GM10248 (cell line): ENCODE measurements at places on chromosomes 11 and 22.
A peak's percentile ranks its signal among the peaks of the same experiment; 100 is the strongest.

- peak; percentile 53 for DNase-seq
Measured at GRCh38 chr22:45164270-45165088, 754 bp downstream of the NUP50 start.

DNA sequence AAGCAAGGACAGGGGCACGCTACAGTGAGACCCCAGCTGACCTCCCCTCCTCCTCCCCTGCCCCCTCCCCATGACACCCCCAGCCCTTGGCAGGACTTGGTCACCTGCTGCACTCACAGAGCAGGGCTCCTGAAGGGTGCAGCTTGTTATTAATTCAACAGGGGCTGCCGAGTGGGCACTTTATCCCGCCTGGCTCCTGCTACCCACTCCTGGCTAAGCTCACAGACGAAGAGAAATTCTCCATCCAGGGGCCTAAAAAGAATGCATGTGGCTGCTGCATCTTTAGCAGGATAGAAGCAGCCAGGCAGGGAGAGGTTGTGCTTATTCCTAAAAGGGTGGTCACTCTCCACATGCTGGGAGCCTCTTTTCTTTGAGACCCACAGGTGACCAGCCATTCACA lies 40.3 kb downstream of the GALNT18 start:
- no peak for DNase-seq

DNA sequence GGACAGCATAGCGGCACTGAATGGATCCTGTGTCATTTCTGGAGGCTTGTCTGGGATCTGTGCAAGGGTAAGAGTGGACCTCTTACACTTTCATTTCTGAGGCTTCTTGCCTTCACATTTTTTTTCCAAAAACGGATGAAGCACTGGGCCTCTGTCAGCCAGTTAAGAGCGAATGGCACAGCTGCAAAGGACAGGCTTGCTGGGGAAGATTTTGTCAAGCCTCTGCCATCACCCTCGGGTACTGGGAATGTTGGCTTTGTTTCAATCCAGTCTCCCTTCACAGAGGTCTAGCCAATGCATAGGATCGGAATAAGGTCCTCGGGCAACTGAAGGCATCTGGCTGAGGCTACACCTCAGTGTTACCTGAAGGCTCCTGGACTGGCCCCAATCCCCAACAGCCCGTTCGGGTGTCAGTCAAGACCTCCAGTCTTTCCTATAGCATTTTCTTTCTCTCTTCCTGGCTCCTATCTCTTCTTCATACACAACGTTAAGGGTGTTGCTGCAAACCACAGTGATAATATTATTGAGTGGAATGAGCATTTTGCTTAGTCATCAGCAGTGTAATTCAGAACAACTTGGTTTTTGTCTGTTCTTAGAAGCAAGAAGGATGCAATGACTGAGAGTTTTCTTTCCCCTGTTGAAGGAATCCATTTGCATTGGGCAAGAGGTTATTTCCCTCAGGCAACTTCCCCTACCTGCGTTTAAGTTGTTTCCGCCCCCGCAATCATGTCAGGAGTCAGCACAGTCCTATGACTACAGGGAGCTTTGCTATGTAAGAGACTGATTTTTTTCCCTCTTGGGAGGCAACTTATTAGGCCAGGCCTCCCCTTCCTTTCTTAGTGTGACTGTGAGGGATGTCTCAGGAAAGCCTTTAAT lies 22.8 kb downstream of the NPAT start:
- peak; percentile 82 for DNase-seq

DNA sequence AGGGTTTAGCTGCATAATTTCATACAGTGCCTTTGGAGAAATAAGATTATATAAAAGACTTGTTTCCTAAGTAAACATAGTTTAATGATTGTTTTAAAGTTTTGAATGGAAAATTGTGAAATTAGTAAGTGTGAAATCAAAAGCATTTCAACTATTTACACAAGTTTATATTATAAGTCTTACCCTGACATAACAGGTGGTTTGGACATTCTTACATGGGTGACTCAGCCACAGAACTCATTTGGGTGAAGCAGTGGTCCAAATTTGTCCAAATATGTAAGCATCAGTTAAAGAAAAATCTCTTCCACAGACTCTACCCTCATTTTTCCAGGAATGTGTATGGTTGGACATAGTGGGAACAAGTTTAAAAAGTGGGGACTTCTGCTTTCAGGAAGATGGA lies 68.0 kb downstream of the USP47 start:
- no peak for DNase-seq

- no peak for DNase-seq
Measured at GRCh38 chr11:20457001-20457799, 69.7 kb downstream of the PRMT3 start.

DNA sequence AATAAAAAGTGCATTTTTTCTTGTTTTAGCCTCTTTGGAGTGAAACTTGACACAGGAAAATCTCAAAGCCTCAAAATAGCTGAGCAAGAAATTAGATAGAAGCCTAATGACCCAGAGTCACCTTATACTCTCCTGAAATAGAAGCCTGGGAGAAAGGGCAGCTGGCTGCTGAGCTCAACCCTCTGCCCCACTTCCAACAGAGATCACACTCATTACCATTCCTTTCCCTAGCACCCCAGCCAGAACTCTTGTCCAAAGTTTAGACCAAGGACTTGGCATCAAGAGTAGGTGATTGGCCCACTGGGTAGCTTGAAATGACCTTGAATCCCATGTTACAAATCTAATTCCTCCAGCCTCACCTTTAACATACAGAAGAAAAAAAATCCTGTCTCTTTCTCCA lies 62.7 kb upstream of the AMOTL1 start:
- DNase-seq: no peak

- no peak for DNase-seq
Measured at GRCh38 chr22:32584650-32585049, 110.0 kb downstream of the FBXO7 start.

DNA sequence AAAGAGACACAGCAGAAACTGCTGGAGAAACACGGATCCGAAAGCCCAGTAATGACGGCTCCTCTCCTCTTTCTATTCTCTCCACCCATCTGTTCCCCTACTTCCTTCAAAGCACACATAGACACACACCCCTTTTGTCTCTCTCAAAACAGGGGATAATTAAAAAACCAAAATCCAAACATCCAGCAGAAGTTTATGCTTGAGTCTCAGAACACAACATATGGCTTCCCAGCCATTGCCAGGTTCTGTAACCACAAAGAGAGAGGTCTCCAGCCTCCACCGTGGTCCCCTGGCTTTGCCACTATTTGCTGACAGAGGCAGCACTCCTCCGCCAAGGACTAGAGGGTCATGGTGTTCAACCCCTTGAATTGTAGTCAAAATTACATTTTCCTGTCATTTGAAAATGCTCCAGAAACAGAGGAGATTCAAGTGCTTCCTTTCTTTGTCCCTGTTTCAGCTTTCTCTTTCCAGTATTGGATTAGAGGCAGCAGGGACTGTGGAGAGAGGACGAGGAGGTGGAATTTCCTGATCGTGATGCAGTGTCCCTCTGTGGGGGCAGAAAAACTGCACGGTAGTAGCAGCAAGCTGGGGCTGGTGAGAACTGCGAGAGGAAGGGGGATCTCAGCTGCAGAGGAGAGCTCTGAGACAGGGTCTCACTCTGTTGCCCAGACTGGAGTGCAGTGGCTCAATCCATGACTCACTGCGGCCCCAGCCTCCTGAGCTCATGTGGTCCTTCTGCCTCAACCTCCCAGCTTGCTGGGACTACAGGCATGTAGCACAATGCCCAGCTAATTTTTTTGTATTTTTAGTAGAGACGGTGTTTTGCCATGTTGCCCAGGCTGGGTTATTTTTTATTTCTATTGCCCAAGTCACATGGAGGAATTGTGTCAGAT lies 60.3 kb downstream of the UBASH3B start:
- DNase-seq: no peak

DNA sequence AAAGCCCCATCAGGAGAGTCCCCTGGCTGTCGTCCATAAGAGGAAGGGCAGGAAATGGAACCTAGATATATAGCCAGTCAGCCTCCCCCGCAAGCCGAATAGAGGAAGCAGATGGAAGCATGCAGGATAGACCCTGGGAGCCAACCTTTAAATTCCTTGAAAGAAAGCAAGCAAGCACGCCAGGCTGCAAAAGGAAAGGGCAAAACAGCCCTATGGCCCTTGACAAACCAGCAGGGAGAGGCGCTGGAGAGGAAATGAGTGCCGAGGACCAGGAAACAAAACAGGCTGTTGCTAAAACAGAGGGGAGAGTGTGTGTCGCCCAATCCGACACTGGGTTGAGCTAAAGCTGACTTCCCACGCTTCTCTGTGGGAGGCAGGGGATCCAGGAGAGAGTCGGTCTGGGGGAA lies 203.5 kb upstream of the MTNR1B start:
- DNase-seq: no peak

GRCh38 chr11:118648291-118648690 lies 31.2 kb downstream of the TREH start:
- DNase-seq: no peak

DNA sequence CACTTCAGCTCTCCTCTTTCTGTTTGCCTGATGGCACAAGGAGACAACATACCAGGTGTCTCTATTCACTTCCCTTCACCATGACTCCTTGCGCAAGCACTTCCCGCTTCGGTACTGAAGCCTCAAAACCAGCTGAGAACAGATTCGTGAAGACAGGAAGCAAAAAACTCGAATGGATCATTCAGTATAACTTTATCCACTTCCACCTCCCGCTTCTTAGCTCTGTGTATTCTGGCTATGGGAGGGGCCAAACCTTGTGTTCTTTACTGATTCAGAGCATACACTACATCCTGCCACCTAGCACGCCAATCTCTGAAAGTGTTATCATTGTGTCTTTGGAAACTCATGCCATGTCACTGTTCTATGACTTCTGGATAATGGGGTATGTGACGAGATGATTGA lies 62.2 kb upstream of the ADA2 start:
- DNase-seq: no peak

- no peak for DNase-seq
Measured at GRCh38 chr11:14340721-14341120, 18.3 kb downstream of the RRAS2 start.

GRCh38 chr22:21622919-21623647 lies 6.7 kb downstream of the YDJC start:
- DNase-seq: no peak

DNA sequence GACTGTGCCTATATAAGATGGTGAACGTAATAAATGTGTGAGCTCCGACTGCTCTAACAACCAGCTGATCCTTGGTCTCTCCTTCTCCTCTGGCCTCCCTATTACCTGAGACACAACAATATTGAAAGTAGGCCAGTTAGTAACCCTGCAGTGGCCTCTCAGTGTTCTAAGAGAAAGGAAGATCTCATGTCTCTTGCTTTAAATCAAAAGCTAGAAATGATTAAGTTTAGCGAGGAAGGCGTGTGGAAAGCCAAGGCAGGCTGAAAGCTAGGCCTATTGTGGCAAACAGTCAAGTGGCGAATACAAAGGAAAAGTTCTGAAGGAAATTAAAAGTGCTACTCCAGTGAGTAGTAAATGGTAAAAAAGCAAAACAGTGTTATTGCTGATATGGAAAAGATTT lies 39.5 kb downstream of the HIPK3 start:
- no peak for DNase-seq

- DNase-seq: no peak
Measured at GRCh38 chr22:44449061-44449682, 48.9 kb downstream of the RTL6 start.

- DNase-seq: no peak
Measured at GRCh38 chr11:64253481-64253880, 2.2 kb downstream of the PLCB3 start.

DNA sequence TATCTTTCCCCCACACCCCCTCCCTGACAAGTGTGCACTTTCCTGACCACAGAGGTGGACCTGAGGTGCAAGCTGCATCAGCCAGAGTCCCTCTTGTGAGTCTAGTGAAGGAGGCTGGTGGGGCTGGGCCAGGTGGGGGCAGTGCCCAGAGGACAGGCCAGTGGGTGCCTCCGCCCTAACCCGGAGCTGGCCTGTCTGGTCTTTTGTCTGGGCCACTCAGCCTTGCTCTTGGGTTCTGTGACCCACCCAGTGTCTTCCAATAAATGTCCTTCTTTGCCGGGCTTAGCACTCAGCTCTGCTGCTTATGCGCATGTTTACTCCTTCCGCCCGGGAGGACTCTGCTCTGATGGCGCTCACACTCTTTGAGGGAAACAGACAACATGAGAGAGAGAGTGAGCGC lies 526.2 kb downstream of the TBC1D22A start:
- no peak for DNase-seq

DNA sequence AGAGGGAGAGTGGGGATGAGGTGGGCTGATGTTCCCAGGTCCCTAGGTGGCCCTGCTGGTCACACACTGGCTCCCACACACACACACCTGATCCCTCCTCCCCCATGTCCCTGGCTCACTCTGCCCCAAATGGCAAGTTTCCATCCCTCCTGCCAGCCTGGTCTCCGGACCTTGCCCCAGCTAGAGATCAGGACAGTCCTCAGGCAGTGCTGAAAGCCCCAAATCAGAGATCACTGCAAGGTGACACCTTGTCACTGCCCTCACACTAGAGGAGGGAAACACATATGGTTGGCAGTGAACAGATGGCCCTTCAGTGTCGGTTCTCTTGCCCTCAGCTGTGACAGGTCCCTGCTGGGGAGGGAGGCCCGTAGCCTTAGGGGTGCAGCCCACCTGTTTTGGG lies 7.6 kb downstream of the TMPRSS5 start:
- no peak for DNase-seq

DNA sequence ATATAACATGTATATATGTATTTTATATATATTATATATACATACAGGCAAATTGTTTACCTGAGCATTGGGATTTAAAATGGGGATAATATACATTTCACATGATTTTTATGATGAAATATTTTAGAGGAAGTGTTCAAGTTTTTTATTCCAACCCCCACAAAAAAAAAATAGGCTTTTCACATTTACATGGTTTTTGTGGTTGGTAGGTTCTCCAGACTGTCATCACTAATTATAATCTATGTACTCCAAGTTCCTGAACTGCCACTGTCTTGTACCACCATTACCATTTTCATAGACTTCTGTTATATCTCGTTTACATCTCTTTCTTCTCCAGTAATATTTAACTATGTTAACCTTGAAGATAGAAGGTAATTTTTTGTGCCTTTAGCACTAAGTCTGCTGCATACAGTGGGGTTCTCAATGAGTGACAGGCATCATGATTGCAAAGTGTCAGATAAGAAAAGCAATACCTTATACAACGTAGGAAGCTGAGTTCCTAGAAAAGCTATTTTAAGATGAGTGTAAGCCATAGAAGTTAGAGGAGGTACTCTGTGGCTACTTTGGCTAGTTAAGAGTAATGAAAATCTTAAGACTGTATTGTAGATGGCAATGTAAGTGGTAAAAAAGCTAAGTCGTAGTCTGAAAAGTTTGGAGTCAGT lies 5.2 kb downstream of the TMEM126A start:
- no peak for DNase-seq

DNA sequence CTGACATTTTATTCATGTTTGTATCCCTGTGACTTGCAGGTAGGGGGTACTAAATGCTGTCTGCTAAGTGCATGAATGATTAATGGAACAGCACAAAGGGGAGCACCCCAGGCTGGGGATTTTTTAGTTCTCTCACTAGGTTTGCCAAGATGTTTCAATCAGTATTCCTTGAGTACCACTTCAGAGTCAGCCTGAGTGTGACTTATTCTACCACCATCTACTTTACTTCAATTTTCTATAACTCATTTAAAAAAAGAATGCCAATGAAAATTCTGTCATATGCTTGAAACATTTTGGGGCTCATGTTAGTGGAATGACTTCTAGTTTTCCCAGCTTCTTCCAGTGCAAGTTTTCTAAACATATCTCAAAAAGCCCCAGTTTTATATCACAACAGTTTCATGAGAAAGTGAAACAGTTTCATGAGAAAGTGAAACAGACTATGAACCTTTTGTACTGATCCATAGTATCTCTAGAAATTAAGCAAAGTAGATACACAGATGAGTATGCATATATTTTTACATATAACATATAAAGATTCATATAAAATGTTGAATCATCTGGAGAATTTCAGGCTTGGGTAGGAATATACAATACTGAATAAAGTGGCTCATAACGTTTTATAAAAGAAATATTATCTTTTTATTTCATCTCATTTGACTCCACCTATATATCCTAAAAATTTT lies 252.4 kb downstream of the GRM5 start:
- DNase-seq: peak; percentile 17
